Germinal center (tissue), 1 donor: ENCODE measurements at places on chromosomes 3 and 15.

- DNase-seq, result no peak
Observed at GRCh38 chr3:105351821-105352220, 14.9 kb upstream of the ALCAM start.

DNA sequence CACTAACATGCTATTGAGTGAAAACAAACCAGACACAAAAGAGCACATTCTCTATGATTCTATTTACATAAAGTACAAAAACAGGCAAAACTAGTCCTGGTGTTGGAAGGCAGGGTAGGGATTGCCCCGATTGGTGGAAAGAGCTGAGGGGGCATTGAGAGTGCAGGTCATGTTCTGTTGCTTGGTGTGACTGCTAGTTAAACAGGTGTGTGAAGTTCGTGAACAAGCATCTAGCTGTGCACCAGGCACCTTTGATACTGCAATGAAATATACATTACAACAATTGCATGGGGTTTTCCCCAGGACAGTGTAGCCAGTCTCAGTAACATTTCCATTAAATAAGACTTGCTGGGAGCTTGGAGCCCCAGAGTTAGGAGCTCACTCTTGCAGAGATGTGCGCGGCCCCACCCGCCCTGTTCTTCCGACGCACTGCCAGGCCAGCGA, 26.3 kb upstream of the THRB start:
- DNase-seq, result no peak

- DNase-seq, result peak; percentile 71
Observed at GRCh38 chr3:141452045-141452444, 34.8 kb upstream of the RASA2 start.

DNA sequence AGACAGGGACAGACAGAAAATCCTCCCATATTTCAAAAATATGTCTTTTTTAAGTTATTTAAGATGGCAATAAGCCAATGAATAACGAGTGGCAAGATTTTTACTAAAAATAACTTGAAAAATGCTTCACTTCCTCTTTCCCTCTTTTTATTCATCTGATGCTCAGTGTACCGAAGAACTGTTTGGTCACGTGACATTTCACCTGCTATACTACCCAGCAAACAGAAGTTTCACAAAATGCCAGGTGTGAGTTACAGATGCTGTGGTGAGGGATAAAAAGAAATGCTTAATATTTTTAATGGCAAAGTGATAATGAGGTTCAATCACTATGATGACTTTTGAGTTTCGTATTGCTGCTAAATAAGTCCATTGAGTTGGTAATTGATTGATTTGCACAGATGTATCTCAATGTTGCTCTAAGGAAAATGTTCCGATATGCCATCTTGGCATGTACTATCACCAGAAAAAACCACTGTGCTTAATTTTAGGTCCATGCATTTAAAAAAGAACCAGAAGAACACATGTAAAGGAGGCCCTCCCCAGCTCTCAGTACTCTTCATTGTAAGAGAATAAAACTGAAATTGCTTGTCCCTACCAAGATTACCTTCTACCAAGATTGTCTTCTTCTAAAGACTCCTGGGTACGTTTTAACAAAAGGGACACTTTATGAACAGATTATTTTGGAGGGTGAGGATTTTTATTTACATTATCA, 26.0 kb upstream of the SEC62 start:
- peak; percentile 64 for DNase-seq

- DNase-seq, result no peak
Observed at GRCh38 chr3:165440380-165440779, 244.2 kb upstream of the SLITRK3 start.

- DNase-seq, result no peak
Observed at GRCh38 chr3:166993015-166993630, 387.0 kb downstream of the ZBBX start.

DNA sequence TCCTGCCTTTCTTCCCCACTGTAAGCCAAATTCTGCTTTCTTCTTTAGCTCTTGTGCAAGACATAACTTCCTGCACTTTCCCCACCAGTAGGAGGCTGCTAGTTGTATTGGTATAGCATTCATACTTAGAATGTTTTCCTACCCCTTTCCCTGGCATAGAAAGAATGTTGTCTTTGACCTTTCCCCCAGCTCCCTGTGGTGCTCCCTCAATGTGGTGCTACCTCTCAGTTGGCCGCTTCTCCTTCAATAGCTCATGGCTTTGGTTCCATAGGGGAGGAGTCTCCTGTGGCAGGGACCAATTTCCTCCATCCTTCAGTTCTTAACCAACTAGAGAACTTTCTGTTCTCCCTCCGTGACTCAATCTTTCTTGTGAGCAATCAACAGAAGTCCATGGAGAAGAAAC, 67.5 kb upstream of the AKAP13 start:
- DNase-seq, result no peak

DNA sequence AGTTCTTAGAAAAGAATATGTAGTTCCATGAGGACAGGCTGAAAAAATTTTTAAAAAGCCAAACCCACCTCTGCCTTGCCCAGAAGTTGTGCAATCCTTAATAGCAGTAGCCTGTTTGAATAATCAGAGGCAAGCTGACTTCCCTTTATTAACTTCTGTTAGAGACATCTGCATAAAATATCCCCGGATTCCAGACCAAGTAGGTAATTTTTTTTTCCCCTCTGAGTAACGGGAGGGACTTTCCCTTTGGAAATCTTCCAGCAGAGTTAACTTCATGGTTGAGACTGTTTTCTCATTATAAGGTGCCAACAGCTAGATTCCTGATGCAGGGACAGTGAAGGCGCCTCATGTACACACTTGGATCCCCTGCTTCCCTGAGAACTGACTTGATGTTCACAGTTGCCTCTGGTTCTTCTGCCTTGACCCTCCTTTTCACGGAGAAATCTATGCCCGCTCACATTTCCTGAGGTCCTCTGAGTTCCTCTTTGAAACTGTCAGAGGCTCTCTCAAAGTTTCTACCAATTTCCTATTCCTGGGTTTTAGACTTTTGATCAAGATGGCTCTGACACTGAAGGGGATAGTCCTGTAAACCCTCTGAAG, 227.6 kb upstream of the BHLHE40 start:
- DNase-seq, result no peak

DNA sequence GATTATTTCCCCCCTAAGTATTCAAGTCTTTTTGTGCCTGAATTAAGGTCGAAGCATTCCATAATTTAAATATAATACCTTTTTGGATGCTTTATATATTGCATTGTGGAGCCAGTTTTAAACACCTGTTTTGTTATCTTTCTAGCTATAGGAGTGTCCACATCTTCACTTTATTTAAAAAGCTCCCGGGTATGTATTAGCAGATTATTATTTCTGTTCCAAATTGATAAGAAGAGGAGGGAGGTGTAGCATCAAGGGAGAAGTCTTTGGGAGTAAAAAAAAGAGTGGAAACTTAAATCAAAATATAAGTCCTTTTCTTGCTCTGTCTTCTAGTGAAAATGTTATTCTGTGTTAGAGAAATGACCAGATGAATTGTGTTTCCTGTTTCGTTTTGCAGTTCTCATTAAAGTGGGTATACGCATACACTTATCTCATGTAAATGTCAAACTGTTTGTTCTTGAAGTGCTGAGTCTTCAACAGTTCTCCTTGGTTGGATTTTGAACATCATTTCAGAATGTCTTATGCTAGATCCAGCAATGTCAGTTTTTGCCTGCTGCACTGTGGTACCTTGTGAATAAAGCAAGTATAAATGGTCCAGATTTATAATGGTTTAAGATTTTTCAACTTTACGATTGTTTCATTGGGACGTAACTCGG, 105.8 kb downstream of the FNDC3B start:
- DNase-seq, result peak; percentile 12

- no peak for DNase-seq
Observed at GRCh38 chr15:85920956-85921355, 126.2 kb upstream of the KLHL25 start.

- DNase-seq, result no peak
Observed at GRCh38 chr3:50662408-50662807, 12.3 kb upstream of the DOCK3 start.

DNA sequence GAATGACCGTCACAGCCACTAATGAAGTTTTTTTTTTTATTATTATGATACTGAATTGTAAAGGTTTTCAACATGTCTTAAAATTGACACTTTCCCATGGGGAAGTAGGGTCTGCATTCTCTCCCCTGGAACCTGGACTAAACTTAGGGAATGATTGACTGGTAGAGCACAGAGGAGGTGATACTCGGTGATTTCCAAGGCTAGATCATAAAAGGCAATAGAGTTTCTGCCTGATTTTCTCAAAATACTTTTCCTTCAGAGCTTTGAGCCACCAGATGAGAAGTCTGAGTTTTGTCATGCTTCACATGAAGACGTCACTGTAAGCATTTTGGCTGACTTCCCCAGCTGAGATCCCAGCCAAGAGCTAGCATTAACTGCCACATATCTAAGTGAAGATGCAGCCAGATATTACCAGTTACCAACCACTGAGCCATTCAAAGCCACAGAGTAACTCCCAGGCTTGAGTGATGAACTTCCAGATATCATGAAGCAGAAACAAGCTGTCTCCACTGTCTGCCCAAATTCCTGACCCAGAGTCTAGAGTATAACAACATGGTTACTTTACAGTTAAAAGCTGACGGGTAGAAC, 105.8 kb downstream of the LSAMP start:
- no peak for DNase-seq

GRCh38 chr3:15071699-15072098, 6.6 kb upstream of the MRPS25 start:
- no peak for DNase-seq

DNA sequence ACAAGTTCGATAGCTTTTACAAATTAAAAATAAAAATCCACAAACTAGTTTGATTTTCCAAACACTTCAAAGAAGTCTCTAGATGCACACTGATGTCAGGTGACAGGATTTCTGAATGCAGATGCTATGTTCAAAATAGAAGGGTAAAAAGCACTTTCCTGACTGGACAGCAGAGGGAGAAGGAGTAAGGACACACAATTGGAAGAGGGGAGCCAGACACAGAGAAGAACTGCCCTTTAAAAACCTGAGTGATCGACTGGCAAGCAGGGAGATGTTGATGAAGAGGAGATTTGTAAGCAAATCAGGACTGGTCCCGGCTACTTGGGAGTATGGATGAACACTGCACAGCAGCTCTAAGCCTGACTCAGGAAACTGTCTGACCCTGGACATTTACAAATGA, 612.8 kb downstream of the MAGI1 start:
- DNase-seq, result no peak

- DNase-seq, result no peak
Observed at GRCh38 chr3:53123953-53124352, 6.3 kb downstream of the RFT1 start.

- peak; percentile 29 for DNase-seq
Observed at GRCh38 chr3:156705761-156706616, 31.6 kb downstream of the TIPARP start.

GRCh38 chr15:75721923-75722870, 9.5 kb upstream of the CSPG4 start:
- no peak for DNase-seq

- DNase-seq, result no peak
Observed at GRCh38 chr3:72238010-72238691, 453.2 kb upstream of the PROK2 start.

- no peak for DNase-seq
Observed at GRCh38 chr3:111485086-111485485, 56.9 kb upstream of the CD96 start.

- DNase-seq, result no peak
Observed at GRCh38 chr15:66066005-66066404, 187.5 kb downstream of the MEGF11 start.

DNA sequence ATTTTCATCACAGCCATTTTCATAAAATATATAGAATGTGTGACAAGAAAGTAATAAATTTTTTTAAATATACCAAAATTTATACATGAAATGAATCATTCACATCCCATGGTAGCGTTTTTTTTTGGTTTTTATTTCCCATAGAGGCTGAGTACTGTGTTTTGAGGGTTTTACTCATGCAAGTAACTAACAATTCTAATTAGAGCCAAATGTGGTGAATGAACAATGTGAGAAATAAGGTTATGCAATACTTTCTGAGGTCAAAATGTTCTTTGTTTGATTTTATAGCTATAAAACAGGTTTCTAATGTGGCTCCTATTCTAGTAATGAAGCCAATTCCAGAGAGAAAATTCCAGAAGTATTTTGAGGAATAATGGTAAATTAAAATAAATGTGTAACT, 386.8 kb downstream of the TBC1D5 start:
- no peak for DNase-seq

DNA sequence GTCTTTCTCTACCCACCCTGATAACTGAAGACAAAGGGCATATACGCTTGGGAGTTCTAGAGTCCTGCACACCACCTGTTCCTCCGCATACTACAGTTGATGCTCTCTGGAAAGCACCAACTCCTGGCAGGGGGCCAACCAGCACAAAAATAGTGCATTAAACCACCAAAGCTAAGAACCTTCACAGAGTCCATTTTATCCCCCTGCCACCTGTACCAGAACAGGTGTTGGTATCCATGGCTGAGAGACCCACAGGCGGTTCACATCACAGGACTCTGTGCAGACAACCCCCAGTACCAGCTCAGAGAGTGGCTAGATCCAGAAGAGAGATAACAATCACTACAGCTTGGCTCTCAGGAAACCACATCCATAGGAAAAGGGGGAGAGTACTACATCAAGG, 114.4 kb upstream of the POU1F1 start:
- DNase-seq, result no peak

DNA sequence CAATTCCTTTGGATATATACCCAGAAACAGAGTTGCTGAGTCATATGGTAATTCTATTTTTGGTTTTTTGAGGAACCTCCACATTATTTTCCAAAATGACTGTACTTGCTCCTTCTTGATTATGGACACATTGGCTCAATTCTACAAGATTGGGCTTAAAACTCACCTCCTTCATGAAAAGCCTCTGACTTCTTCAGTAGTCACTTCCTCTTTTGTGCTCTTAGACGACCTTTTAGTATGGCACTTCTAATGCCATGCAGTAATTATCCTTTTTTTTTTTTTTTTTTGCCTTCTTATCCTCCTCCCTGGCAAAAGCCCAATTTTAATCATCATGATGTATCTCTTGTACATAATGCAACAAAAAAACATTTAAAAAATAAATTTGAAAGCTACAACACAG, 33.0 kb upstream of the ABHD17C start:
- peak; percentile 5 for DNase-seq

- DNase-seq, result no peak
Observed at GRCh38 chr3:11476735-11477144, 167.0 kb downstream of the VGLL4 start.

GRCh38 chr15:35118960-35119359, 33.9 kb upstream of the NANOGP8 start:
- no peak for DNase-seq

- DNase-seq, result no peak
Observed at GRCh38 chr3:188807006-188807405, 364.8 kb upstream of the TPRG1 start.

GRCh38 chr3:128083396-128083795, 31.2 kb downstream of the SEC61A1 start:
- no peak for DNase-seq
